ENCODE measurements at places on chromosomes 7 and 10. TPM values are rescaled to one million over a fixed set of nuclear protein-coding genes. Genes with fewer than 3 reads are reported as not detected.

DNA sequence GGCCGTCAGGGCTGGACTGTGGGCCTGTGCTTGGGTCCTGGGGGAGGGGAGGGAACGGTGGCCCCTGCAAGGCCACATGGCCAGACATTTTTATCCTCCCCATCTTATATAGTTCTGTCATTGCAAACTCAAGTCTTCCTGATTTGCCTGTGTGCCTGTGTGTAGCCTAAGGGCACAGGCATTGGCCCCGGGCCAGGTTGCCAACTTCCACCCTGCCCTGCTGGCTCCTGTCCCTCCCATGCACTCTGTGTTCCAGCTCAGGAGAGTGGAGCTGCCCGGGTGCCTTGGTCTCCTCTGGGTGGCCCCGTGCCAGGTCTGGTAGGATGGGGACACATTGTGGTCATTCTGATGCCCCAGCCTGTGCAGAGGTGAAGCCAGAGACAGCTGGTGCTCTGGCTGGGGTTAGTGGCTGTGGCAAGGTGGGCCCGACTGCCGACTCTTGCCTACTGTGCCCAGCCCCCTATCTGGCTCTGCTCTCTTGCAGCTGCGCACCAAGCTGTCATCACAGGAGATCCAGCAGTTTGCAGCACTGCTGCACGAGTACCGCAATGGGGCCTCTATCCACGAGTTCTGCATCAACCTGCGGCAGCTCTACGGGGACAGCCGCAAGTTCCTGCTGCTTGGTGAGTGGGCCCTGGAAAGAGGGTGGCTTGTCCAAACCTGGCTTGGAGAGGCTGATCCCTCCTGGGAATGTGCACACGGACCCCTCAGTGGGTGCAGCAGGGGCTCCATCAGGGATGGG, 14.8 kb downstream of the NACAD start:
- DNase-seq, result no peak

DNA sequence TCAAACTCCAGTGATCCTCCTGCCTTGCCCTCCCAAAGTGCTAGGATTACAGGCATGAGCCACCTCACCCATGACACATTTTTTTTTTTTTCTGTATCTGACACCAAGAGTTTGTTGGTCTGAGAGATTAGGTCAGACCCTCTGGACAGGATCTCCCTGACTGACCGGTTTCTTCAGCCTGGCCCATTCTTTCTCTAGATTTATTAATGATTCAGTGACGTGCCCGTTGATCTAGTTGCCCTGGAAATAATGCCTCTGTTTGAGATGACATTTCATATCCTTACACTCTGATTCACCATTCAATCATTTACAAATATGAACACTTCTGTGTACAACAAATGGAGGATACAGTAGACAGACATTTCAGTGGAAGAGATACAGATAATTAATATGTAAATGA, 1.4 kb upstream of the ZNF212 start:
- DNase-seq, result no peak

DNA sequence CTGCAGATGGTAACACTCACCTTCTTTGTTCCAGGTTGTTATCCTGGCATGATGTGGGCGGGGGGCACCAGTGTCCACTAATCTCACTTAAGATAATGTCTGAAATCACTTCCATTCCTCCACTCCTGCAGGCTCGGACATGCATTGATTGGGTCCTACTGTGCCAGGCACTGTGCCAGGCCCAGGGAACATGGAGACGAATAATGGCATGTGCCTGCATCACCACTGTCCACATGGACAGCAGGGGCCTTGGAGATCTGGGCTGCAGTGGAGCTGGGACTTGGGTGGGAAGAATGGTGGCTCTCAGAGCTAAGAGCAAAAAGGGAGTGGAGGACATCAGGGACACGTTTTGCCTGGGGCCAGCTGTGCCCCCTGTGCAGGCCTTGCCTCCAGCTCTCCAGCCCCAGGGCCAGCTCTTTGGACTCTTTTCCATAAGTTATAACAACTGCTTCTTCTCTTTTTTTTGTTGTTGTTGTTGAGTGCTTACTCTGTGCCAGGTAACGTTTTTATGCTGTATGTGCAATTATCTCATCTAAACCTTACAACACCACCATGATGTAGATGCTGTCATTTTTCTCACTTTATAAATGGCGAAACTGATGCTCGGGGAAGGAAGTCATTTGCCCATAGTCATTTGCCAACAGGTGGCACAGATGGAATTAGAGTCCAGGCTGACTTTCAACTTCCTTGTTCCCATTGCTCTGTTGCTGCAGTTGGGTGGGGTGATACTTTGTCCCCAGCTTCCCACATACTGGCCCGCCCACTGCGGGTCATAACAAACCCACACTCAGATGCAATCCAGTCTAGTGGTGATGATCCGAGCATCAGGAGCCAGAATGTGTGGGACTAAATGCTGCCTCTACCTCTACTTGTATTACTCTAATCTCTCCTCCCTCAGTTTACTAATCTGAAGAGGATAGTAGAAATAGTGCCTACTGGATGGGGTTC, 19.1 kb downstream of the PLPP4 start:
- DNase-seq, result no peak

DNA sequence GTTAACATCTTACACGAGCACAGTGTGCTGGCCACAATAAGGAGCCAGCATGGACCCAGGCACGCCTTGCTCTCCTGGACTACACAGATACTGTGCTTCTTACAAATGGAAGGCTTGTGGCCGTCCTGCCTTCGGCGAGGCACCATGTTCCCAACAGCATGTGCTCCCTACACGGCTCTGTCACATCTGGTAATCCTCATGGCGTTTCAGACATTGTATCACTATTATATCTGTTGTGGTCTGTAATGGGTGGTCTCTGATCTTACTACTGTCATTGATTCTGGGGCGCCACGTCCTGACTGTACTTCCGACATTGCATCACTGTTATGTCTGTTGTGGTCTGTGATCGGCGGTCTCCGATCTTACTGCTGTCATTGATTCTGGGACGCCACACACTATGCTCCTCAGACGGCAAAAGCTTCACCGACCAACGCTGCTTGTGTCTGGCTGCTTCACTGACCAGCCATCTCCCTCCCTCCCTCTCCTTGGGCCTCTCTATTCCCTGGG, 195.4 kb downstream of the MAD1L1 start:
- no peak for DNase-seq

GRCh38 chr10:124236816-124237215, 143.4 kb upstream of the CHST15 start:
- no peak for DNase-seq

GRCh38 chr7:33792547-33793105, 112.7 kb upstream of the BMPER start:
- no peak for DNase-seq

GRCh38 chr7:151076863-151077704, 3.5 kb downstream of the FASTK start:
- peak; percentile 40 for DNase-seq

- DNase-seq, result no peak
These were observed 12.4 kb upstream of the ZMIZ1 start for GRCh38 chr10:79056361-79056735.

DNA sequence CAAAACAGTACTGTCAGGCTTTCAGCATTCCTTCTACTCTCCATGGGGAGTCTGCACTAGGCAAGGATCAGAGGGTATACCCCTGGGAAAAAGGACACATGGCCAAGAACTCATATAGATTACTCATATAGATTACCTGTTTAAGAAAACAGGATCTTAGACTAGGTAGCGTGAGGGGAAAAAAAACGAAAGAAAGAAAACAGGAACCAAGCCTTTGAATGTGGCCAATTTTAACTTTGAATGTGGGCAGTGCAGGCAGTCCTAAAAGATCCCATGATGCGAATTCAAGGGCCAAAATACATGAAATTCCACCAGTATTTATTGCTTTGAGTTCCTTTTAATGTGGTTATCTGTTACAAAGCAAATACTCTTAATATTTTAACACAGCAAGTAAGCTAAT, 108.6 kb upstream of the TAC1 start:
- DNase-seq, result no peak

GRCh38 chr7:125184801-125185200, 255.2 kb upstream of the POT1 start:
- DNase-seq, result no peak

- no peak for DNase-seq
These were observed 687 bp upstream of the ARMC3 start for GRCh38 chr10:22927166-22927565.

- DNase-seq, result no peak
These were observed 6.7 kb downstream of the TCF7L2 start for GRCh38 chr10:112956631-112957350.

DNA sequence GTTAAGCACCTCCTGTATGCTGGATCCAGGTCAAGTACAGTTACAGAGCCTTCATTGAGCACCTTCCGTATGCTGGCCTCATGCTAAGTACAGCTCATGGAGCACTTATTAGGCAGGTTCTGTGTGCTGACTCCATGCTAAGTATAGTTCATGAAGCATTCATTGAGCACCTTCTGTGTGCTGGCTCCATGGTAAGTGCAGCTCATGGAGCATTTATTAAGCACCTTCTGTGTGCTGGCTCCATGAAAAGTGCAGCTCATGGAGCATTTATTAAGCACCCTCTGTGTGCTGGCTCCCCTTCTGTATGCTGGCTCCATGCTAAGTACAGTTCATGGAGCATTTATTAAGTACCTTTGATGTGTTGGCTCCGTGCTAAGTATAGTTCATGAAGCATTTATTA, 30.5 kb downstream of the MMD2 start:
- no peak for DNase-seq

DNA sequence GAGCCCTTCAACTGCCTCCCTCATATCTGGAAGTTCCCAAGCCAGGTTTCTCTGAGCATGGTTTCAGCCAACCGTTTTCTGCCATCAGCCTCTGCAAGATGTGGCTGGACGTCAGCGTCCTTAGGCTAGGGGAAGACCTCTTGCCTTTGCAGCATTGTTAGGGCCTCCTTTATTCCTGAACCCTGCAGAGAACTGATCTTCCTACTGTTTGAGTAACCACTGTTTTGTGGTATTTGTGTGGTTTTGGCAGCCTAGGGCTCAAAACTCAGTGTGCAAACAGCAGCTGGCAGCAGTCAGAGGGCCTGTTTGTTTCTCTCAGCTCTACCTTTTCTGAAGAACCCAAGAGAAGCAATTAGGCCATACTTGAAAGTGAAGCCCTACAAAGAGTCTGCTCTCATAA, 83.4 kb upstream of the SEMA3E start:
- no peak for DNase-seq

DNA sequence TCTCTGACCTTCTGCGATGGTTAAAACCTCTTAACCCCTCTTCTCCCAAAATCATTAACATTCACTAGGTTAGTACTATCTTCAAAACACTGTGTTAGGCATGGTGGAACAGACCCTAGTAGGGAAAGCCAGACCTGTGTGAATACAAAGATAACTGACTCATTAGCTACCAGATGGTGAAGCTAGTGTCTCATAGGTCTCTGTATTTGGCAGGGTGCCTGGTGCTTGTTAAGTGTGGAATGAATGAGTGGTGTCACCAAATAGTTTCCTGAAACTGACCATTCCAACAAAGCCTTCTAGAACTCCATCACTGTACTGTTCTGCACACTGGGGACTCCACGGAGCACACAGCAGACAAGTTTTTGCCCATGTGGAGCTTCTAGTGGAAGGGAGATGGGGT, 27.7 kb upstream of the TM9SF3 start:
- DNase-seq, result no peak

DNA sequence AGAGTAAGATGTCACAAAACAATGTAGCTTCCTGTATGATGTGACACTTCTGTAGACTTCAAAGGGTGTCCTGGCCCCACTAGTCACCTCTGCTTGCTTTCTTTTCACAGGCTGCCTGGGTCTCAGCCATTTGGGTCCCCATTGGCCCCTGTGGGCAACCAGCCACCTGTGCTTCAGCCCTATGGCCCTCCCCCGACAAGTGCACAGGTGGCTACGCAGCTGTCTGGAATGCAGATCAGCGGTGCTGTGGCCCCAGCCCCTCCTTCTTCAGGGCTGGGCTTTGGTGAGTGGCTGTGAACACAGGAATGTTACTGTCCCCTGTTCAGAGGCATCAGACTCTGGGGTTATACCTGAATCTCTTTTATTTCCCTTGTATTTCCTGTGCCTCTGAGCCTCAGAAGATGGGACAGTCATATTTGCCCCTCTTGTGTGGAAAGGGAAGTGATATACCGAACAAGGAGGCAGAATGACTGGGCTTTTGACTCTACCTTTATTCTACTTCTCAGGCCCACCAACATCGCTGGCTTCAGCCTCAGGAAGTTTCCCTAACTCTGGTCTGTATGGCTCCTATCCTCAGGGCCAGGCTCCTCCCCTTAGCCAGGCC, 15.4 kb downstream of the SEC24C start:
- no peak for DNase-seq

- no peak for DNase-seq
These were observed 301.4 kb downstream of the ABCA13 start for GRCh38 chr7:48472640-48473039.

GRCh38 chr7:158446706-158447105, 140.9 kb downstream of the PTPRN2 start:
- no peak for DNase-seq

DNA sequence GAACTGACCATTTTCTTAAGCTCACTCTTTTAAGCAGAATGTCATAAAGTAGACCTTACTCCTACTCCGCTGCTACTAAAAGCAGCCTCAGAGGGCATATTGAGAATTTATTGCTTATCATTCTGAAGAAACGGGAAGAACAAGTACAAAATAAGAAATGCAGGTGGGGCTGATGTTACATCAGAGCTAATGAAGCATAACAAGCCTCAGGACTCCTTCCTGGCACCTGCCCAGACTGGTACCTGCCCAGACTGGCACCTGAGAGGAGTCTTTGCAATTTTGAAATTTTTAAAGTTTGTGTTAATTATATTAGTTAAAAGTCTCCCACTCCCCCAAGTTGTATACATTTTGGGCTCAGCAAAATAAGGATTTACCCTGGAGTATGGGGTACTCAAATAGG, 162.4 kb downstream of the SEMA3E start:
- no peak for DNase-seq

DNA sequence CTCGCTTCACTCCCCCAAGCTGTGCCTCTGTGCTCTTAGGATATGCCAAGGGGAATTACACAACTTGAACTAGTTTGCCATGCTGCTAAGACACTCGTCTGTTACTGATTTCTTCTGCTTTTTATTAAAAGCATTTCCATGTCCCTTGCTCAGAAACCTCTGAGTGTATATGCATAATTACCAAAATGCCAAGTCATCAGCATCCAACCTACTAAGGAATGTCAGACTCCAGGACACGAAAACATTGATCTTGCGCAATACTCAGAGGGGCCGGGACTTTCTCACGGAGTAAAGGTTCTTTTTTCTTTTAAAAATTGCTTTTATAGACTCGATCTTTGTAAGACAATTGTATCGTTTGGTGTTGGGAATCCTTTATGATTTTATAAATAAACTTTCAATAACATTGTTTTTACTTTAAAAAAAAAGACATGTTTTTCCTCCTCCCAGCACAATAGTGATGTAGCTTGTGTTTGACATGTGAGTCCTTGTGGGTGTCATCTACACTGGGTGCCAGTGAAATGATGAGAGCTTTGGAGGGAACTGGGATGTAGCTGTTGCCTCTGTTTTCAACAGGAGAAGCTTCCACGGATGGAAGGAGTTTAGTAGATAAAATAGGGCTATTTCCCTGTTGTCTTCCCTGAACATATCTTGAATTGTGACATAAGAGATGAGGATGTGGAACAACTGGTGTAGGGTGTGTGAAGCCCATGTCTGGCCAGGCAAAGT, 43.6 kb downstream of the CNNM1 start:
- no peak for DNase-seq

- DNase-seq, result peak; percentile 59
These were observed 9.3 kb upstream of the TET1 start for GRCh38 chr10:68550747-68551411.

Gene RARRES2
- 0.46 TPM for total RNA-seq

Gene HOXA3
- total RNA-seq, result not detected

Gene CCDC186
- total RNA-seq, result 31.5 TPM

Gene CYP2C19
- total RNA-seq, result not detected

Gene TUBAL3
- not detected for total RNA-seq

Gene NRG3
- total RNA-seq, result not detected

Gene AKR1D1
- not detected for total RNA-seq

Gene UCN3
- total RNA-seq, result not detected

Gene BICC1
- total RNA-seq, result not detected
